Ovary (tissue), 10 donors: ENCODE measurements at places on chromosomes 3 and 15. TPM values are rescaled to one million over a fixed set of nuclear protein-coding genes. Genes with fewer than 3 reads are reported as not detected.

The FOXL2 gene
- 61.2 TPM for polyA plus RNA-seq

The EFCC1 gene
- 5.2 TPM for polyA plus RNA-seq

The XIRP1 gene
- 0.04 TPM for polyA plus RNA-seq

The FBLN2 gene
- polyA plus RNA-seq = 10.8 TPM

The RMDN3 gene
- polyA plus RNA-seq = 21.6 TPM

- DNase-seq = no peak
Observed at GRCh38 chr15:80991421-80991820, 1.8 kb upstream of the MESD start.

DNA sequence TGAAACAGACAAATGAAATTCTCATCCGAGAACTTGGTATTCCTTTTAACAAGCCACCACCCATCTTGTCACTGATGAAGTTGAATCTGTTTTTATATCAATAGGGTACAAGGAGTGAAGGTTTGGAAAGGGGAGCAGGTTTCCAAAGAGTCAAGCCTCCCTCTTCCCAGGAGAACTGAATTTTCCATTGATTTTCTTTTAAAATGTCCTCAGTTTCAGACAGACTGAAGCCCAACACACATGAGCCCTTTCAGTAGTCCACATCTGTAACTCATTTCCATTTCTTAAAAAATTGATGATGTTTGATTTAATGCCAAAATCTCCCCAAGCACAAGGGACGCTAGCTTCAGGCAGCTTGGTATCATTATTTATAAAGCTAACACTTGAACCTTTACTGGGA is 187.7 kb downstream of the FOXB1 start:
- no peak for DNase-seq

DNA sequence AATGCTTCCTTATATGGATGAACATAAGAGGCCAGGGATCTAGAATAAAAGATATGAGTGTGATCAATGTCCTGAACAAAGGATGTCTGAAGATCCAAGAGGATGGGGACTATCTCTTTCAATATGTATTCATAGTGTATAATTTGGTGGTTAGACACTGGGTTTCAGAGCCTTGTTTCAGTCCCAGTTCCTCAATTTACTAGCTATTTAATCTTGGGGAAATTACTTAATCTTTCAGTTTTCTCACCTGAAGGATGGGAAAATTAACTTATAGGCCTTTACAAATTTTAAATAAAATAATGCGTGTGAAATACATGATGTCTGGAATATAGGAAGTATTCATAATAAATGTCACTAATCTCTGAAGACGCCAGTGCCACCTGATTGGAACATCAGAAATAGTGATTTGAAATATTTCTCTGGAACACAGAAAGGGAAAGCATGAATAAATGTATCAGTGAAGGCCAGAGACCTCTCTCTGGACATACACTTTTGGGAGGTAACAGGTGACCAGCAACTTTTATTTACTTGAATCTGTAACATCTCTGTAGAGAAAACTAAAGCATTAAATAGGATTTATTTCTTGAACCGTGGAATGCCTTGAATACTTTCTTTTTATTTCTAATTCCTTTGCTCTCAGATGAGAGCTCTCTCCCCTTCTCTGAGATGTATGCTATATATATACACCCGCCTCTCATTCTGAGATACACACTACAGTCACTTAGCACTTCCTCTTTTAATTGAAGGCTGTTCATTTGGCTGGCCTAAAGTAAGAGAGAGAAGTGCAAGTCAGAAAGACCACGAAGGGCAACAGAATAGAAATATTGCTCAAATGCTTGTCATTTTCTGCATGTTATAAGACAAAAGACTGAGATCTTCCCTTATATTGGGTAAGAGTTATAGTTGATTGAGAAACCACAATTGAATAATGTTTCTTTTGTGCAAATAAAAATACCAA is 407.1 kb downstream of the LSAMP start:
- no peak for DNase-seq

- DNase-seq = no peak
Observed at GRCh38 chr3:4071481-4072184, 231.5 kb upstream of the SETMAR start.

DNA sequence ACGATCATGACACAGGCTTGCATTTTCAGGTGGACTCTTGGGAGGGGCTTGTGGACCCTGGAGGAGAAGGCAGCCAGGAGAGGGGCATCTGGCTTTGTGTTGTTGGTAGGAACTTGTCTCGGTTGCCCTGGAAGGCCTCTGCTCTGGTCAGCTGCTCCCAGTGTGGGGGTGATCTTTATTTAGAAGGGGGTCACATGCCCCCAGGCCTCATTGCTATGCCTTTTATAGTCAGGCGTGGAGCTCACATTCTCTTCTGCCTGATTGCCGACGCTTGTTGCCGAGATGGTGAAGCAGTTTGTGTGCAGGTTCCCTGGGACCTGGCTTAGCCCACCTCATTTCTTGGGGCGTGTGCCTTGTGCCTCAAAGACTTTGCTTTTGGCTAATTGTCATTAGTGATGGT is 66.6 kb downstream of the IGF1R start:
- DNase-seq = no peak

DNA sequence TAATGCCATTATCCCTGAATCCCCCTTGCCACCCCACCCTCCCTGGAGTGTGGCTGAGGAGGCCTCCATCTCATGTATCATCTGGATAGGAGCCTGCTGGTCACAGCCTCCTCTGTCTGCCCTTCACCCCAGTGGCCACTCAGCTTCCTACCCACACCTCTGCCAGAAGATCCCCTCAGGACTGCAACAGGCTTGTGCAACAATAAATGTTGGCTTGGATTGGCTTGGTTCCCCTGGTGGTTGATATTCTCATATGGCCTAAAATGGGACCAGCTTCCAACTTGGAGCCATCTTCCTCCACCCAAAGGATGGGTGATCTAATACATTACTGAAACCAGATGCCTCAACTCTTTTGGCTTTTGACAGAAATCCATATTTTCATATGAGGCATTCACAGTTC is 34.9 kb downstream of the VIPR1 start:
- DNase-seq = no peak

DNA sequence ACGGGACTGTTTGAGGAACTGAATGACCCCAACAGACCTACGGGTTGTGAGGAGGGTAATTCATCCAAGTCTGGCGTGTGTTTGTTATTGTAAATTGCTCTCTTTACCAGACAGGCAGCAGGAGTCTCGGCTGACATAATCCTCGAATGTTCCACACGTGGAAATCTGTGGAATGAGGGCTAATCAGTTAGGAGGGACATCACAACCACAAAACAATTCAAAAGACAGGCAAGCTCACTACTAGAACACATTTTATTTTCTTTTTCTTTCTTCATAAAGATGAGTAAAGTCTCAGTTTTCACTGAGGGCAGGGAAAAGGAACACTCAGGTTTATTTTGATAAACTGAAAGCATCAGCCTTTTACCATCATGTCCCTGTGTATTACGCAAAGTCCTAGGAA is 53.8 kb downstream of the GRK7 start:
- no peak for DNase-seq

DNA sequence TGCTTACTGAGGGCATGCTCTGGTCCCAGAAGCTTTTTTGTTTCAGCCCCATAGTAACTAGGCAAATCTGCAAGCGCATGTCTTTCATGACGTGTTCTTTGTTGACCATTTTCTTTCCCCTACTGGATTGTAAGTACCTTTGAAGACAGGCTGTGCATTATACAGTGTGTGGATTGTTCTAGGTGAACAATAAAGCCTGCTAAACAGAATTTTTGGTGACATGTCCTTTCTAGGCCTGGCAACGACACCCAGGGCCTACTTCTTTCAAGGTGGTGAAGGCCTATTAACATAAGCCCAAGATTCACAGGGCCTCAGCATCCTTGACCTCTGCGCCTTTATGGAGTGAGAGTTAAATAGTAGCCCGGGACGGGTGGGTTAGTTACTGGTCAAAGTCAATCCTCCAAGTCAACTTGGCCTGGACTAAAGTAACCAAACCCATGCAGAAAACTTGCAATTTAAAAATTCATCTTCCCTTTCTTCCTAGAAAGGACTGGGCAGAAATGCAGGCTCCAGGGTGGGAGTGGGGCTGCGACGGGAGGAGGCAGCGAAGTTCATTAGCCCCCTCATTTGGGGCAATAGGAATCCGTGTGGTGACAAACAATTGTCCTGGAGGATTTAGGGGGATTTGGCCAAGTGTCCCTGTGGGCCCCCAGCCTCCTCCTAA is 37.6 kb upstream of the TRIM71 start:
- DNase-seq = no peak

DNA sequence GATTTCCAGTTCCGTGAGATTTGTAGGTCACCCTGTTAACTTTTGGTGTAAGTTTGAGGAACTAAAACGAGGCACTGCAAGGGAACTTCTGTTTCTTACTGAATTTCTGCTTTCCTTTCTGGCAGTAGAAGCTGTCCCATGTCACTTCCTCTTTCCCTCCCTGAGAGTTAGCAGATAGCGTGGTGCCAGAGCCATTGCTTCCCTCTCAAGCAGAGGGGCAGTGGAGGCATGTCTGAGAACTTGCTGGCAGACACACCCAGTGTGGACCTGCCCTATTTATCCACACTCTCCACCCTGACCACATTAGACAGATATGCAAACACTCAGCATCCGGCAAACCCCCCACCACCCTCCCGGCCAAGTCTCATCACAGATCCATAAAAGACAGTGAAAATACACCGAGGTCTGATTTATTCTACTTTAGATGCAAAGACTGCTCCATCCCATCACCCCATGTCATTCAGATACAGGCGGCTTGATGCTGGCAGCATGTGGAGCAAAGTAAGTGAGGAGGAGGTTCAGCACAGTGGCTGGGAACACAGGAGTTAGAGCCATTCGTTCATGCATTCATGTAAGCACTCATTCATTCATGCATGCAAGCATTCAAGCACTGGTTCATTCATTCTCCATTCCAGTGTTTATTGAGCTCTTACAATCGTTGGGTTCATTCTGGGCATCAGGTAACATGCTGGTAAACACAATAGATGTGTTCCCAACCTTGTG is 324.7 kb downstream of the SHQ1 start:
- DNase-seq = no peak

DNA sequence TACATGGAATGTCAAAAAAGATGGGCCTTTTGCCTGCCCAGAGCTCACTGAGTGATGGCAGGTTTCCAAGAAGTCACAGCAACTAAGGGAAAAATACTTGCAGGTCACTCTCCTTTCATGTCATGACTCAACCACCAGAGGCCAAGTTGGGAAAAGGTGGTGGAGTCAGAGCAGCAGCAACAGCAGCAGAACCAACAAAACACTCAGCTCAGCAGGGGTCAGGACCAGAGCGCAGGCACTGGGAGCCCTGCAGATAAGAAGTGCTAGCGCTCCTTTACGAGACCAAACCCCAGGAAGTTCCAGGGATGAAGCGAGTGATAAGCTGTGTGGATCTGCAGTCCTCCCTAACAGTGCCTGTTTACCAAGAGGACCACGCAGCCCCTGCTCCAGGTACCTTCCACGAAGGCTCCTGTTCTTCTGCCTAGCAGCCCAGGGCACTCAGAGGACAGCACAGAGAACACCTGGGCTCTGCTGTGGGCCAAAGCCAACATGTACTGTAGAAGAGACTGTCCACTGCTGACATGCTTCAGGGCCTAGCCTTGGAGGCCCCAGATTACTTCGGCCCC is 26.0 kb downstream of the POC1A start:
- no peak for DNase-seq

GRCh38 chr3:180563406-180563805 is 38.6 kb upstream of the TTC14 start:
- no peak for DNase-seq

DNA sequence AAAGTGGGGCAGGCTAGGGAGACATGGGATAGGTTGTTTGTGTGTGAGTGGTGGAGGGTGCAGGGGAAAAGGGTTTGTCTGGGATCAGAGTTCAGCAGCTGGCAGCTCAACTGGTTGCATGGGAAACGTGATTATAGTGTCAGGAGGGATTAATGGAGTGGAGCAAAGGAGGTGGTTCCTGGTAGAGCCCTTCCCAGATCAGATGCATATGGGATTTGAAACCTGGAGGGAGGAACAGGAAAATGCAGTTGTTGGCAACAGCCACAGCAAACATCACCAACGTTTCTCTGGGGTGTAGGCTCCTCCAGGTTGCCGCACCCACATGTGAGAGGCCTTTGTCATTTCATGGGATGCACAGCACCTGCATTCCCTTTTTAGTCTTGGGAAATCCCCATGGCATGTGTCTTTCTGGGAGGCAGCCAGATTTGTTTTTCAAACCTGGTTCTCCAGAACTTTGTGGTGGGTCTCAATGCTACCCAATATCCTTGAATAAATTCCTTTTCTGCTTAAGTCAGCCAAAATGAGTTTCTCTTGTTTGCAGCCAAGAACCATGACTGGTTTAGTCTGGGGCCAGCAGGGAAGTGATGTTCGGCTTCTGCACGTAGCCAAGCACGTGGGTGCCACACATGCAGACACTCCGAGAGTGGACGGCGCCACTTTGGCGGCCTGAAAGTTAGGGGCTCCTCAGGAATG is 61.3 kb downstream of the BDH1 start:
- no peak for DNase-seq

- no peak for DNase-seq
Observed at GRCh38 chr15:100704281-100705055, 102.1 kb downstream of the ASB7 start.
